PC-3 (cell line): ENCODE measurements at places on chromosomes 12 and 14.

- no peak for DNase-seq
Measured at GRCh38 chr12:32587581-32588495, 91.3 kb upstream of the DNM1L start.

- no peak for DNase-seq
Measured at GRCh38 chr12:109501299-109501698, 23.9 kb downstream of the UBE3B start.

- DNase-seq, result no peak
Measured at GRCh38 chr14:90851327-90852036, 35.3 kb upstream of the TTC7B start.

DNA sequence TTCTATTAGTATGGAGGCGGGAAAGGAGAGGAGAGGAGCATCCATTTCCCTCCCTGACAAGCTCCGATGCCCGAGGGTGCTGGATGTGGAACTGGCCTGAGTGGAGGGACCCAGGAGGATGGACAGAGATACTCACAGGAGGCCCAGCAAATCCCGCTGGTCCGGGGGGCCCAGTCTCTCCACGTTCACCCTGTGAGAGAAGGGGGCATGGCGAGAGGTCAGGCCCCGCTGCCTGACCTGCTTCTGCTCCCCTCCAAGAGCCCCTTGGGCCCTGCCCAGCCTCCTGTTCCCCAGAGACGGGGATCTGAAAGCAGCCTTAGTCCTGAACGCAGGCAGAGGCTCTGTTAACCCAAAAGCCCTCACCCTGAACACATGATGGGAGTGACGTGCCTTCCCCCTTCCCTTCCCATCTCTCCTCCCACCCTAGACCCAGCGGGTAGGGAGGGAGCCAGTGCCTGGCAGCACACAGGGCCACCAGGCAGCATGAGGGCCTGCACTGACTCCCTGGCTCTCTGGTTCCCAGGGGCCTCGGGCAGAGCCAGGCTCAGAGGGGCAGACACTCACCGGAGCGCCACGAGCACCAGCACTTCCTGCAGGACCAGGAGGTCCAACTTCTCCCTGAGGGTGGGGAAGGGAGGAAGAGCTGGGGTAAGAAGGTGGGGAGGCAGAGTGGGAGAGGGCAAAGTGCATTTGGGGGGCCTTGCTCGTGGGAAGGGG is 17.5 kb downstream of the TMEM106C start:
- DNase-seq, result no peak

DNA sequence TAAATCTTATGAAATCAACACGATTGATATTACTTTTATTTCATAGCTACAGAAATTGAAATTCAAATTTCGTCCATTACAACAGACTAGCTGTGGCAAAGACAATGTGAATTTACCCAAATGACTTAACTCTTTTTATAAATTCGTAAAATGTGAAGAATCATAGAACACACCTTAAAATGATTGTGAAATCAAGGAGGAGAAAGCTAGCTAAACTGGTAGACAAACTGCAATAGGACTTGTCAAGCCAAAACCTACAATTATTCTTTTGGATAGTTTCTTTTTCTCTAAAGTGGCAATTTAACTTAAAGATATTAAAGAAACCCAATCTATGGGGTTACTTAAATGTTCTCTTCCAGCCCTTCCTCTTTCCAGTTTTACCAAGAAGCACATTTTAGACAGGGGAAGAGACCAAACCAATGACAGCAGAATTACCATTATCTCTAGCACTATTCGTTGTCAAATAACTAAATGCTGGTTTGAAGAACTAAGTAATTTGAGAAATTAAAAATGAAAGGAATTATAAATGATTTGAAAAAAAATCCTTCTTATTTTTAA is 807 bp upstream of the SLC16A7 start:
- no peak for DNase-seq

DNA sequence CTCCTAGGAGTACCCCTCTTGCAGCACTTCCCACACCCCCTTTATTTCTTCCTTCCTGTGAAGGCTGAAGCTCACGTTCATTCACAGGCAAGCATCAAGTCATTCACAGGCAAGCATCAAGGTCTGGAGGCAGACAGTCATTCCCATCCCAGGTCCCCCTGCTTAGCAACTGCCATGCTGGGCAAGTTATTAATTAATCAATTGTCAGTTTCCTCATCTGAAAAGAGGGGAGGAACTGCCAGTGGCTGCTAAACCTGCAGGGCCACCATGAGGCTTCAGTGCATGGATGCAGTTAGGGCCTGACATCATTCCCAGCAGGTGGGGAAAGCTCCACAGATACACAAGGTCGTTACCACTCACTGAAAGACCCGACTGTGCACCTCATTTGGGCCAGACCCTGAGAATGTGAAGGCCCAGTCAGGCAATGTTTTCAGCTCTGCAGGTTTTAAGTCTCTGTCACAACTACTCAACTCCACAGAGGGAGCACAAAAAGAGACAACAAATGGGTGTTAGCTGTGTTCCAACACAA is 85.0 kb upstream of the GPR68 start:
- DNase-seq, result no peak

GRCh38 chr12:132886529-132887477 is 602 bp downstream of the CHFR start:
- DNase-seq, result no peak

GRCh38 chr12:110176745-110177144 is 52.6 kb downstream of the IFT81 start:
- peak; percentile 46 for DNase-seq

DNA sequence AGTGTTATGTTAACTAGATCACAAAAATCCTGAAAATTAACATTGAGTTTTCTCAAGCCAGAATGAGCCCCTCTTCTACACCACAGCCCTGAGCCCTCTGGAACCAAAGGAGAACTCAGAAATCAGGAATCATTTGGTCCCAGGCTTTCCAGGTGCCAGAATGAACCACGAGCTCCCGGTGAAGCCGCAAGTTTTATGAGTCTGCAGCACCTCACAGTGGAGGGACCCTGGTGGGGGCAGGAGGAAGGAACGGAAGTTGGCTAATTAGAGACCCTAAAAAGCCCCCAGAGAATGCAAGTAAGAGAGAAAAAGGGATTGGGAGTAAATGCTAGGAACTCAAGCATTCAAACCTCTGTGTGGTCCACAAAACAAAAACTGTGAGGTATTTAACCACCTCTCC is 52.9 kb upstream of the BCL2L14 start:
- no peak for DNase-seq

DNA sequence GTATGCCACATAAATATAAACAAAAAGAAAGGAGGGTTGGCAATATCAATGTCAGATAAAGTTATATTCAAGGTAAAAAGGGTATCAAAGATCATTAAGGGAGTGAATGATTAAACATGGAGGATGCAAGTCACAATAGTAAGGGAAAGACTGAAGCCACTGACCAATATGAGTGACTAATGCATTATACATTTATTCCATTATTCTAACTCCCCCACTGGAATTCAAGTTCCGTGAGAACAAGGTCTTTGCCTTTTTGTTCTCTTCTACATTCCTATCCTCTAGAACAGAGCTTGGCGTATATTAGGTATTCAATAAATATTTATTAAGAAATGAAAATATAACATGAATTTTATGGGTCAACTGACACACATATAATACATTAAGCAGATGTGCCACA is 30.7 kb downstream of the MAP4K5 start:
- DNase-seq, result peak; percentile 89

- DNase-seq, result no peak
Measured at GRCh38 chr14:77790566-77791224, 9.2 kb upstream of the ADCK1 start.

GRCh38 chr14:94923786-94924185 is 153.9 kb upstream of the GSC start:
- no peak for DNase-seq

GRCh38 chr12:82325540-82326336 is 32.4 kb downstream of the CCDC59 start:
- no peak for DNase-seq

DNA sequence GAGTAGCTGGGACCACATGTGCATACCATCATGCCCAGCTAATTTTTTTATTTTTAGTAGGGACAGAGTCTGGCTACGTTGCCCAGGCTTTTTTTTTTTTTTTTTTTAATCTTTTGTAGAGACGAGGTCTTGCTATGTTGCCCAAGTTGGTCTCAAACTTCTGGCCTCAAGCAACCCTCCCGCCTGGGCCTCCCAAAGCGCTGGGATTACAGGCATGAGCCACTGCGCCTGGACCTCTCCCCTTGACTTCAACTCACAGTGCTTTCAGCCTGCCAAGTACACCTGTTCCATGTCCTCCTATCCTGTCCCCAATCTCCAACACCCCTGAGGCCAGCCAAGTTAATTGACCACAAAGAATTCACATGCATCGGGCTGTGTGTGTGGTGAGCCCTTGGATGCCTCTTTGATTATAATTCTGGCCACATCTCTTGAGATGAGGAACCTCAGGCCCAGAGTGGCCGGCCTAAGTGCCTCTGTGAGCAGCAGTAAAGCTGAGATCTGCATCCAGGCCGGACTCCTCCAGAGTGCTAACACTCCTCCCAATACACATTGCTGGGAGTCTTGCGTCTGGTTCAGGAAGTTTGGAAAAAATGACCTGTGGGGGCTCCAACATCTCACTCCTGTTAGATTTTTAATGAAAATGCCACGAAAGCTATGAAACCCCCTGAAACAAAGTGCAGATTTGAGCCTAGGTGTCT is 6.8 kb downstream of the RAB35 start:
- no peak for DNase-seq

- DNase-seq, result peak; percentile 92
Measured at GRCh38 chr12:55681142-55682077, 26.3 kb downstream of the ITGA7 start.

DNA sequence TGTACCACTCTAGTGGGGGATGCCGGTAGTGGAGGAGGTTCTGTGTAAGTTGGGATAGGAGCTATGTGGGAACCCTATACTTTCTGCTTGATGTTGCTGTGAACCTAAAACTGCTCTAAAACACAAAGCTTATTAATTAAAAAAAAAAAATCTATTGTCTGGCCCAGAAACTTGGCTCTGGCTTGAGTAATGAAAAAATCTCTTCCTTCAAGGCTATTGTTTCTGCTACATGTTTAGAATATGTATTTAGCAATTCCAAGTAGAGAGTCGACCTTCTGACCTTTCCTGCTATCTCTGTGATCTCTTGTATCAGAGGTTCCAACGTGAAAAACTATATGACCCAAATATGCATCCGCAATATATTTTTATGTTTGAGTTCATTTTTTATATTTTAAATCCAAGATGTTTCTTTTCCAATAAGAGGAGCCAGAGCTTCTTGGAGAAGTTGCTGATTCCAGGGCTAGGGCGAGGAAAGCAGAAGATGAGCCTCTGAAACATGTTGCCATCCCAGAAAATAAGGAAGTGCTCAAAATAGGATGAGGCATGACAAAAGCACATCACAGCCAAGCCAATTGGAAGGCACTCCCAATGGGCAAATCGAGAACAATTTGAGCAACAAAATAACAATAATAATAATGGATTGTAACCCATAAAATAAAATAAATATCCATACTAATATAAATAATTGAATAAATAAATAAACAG is 184.6 kb upstream of the TMEM260 start:
- DNase-seq, result no peak

DNA sequence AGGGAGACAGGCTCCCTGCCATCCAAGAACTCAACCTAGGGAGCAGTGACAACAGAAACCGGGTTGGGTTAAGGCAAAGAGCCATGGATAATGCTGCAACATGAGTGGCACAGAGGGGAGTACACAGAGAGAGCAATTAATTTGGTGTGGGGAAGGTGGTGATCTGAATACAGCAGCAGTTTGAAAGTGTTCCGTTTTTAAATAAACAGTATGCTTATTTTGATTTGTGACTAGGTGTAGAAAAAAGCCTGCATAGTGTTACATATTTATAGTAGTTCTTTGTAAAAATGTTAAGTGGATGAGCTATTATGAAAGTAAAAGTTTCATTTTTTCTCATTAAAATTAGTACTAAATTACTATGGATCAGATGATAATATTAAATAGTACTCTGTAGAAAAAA is 8.7 kb downstream of the AKAP5 start:
- DNase-seq, result no peak

DNA sequence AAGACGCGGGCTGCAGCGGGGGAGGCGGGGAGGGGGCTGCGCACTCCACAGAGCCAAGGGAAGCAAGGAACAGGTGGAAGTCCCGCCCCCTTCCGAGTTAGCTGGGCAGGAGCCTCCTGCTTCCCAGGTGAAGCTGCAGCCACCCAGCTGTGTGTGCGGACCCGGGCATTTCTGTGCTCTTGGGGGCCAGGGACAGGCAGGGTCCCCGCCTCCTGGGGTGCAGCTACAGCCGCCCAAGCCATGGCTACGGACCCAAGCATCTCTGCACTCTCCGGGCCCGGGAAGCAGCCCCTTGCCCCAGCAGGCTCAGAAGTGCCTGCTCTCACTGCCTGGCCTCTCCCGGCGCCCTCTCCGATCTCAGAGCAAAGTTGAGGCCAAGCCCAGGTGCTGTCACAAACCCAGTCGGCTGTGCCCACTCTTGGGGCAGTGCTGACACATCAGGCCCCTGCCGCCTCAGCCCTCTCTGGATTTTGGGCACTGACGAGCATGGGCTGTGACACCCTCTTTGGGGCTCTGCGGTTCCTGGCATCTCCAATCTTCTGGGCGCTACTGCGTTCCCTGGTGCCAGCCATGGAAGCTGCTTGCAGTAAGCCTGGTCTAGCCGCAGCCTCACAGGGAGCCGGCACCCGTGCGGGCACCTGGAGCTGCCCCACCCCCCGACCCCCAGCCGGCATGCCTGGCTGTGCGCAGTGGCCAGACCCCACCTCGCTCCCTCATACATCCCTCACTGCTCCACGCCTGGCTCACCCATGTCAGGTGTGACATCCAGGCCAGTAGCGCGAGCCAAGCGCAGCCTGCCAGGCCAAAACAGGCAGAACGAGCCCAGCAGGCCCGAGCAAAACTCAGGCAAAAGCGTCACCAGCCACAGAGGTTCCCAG is 8.5 kb upstream of the MGAT4C start:
- DNase-seq, result peak; percentile 68

GRCh38 chr12:102120564-102120873 is 536 bp downstream of the PARPBP start:
- DNase-seq, result no peak

GRCh38 chr12:4220536-4221257 is 52.9 kb upstream of the CCND2 start:
- DNase-seq, result no peak

DNA sequence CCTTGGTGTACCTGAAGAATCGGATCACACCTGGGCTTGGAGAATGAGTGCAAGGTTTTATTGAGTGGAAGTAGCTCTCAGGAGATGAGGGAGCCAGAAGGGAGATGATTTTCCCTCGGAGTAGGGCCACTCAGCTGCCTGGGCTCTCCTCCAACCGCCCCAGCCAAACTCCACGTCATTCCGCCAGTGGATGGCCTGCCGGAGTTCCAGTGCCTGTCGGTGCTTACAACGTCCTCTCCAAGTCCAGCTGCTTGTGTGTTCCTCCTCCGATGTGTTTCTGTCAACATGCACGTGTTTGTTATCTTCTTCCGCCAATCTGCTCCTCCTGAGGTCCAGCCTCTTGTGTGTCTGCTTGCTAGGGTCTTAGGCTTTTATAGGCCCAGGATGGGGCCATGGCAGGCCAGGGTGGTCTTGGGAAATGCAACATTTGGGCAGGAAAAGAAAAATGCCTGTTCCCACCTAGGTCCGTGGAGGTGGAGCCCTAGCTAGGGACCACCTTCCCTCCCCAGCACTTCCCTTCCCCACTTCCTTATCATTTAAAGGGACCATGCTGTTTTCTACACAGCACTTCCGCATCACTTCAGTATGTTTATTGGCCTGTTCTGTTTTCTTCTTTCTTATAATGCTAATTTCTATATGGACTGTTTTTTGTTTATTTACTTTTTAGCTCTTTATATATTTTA is 343.2 kb downstream of the PDZRN4 start:
- DNase-seq, result no peak
